Renal cortex interstitium (tissue), 15 donors: ENCODE measurements at places on chromosomes 3 and 15. TPM values are rescaled to one million over a fixed set of nuclear protein-coding genes. Genes with fewer than 3 reads are reported as not detected.

Gene FEZF2
- polyA plus RNA-seq: not detected

Gene PYGO1
- polyA plus RNA-seq: 18.3 TPM

Gene DAZL
- polyA plus RNA-seq: not detected

Gene SPINK8
- polyA plus RNA-seq: not detected

Gene CFAP91
- 22.1 TPM for polyA plus RNA-seq

Gene CEP97
- 16.6 TPM for polyA plus RNA-seq

Gene CPNE9
- polyA plus RNA-seq: not detected

Gene FILIP1L
- polyA plus RNA-seq: 21.7 TPM

Gene TMEM212
- 0.09 TPM for polyA plus RNA-seq

Gene NAALADL2
- 17.2 TPM for polyA plus RNA-seq

Gene IL17RC
- polyA plus RNA-seq: 42.3 TPM

Gene WDR48
- polyA plus RNA-seq: 104 TPM

Gene PGBD4
- polyA plus RNA-seq: 1.8 TPM

Gene KCNH8
- polyA plus RNA-seq: 0.95 TPM

Gene CHRNA7
- 20.6 TPM for polyA plus RNA-seq

Gene CCDC54
- 0.17 TPM for polyA plus RNA-seq

Gene SOX14
- not detected for polyA plus RNA-seq

Gene SPINT1
- polyA plus RNA-seq: 76.8 TPM

Gene PPP2R3A
- 19.7 TPM for polyA plus RNA-seq

Gene P2RY13
- polyA plus RNA-seq: 0.33 TPM

Gene CXCR6
- polyA plus RNA-seq: 0.24 TPM

Gene AGTR1
- 27.4 TPM for polyA plus RNA-seq

Gene CCNB2
- 35.8 TPM for polyA plus RNA-seq

Gene IMPG2
- 0.37 TPM for polyA plus RNA-seq

Gene GRAMD1C
- 27.4 TPM for polyA plus RNA-seq

Gene ULK4
- polyA plus RNA-seq: 4.1 TPM
